ENCODE measurements at places on chromosomes 2 and 18.
A peak's percentile ranks its signal among the peaks of the same experiment; 100 is the strongest.

DNA sequence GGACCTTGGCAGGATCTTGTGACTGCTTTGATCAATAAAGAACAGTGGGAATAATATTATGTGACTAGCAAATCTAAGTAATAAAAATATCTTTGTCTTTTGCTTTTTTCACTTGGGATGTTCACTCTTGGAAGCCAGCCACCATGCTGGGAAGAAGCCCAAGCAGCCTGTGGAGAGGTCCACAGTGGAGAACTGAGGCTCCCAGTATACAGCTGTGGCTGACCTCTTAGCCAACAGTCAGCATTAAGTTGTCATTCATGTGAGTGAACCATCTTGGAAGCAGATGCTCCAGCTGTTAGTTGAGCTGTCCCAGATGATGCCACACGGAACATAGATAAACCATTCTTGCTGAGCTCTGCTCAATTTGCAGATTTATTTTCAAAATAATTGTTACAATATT, 160.0 kb downstream of the OSR1 start:
- DNase-seq: no peak

DNA sequence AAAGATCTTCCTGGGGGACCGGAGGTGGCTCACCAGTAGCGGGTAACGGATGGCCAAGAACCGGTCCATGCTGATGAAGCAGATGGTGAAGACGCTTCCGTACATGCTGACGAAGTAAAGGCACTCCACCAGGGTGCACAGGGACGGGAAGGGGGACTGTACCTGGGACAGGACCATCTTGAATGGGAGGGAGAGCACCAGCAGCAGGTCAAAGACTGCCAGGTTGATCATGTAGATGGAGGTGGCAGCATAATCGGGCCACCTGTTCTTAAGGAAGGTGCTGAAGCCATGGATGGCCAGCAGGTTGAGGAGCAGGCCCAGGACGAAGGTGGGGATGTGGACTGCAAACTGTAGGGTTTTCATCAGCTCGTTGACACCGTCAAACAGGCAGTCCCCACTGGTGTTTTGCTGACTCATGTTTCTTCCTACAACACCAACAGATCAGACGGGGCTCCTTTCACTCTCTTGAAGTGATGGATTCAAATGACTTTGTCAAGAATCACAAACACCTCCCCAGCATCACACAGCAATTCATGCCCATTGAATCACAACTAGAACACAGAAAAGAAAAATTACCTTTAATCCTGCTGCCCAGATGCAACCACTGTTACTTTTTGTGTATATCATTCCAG, 14.4 kb downstream of the GPR55 start:
- DNase-seq: no peak

DNA sequence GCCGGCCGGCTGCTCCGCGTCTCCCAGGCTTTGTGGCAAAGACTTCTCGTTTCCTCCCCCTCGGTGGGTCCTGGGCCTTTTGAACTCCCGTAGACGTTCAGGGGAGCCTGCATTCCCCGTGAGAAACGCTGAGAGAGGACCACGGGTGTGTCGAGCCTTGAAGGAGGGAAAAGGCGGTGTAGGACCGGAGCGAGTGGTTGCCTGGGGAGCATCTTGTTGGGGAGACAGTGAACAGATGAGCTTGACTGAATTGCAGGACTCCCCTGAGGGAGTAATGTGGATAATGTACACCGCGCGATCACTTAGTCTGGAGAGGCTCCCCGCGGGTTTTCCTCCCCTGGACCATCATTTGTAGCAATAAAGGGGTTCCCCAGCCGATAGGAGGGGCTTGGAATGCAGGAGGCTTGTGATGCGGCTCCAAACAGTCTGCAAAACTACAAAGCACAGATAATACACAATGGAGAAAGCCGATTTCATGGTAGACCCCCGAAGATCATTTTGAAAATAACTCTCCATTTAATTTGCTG, 769 bp downstream of the ALMS1 start:
- DNase-seq: no peak

- peak; percentile 50 for DNase-seq
Measured at GRCh38 chr2:134718023-134718816, 580 bp downstream of the TMEM163 start.

GRCh38 chr2:150391779-150392178, 95.7 kb downstream of the RND3 start:
- no peak for DNase-seq

GRCh38 chr2:60695793-60696192, 60.3 kb upstream of the PAPOLG start:
- DNase-seq: no peak

DNA sequence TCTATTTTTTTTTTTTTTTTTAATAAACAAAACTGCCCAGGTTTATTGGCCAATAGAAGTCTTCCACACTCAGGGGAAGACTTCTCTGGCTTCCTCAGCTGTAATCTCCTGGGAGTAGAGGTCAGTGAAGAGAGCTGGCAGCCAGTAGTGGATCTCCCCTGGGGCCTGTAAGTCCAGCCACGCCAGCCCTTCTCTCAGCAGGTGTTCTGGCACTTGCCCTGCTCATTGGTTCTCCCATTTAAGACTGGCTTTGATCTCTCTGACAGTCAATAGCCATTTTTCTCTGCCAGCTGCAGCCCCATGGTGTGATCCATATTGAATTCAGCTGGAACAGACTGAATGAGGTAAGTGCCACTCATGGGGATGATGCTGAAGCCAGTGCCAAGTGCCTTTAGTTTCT, 170.6 kb upstream of the SPHKAP start:
- DNase-seq: no peak

DNA sequence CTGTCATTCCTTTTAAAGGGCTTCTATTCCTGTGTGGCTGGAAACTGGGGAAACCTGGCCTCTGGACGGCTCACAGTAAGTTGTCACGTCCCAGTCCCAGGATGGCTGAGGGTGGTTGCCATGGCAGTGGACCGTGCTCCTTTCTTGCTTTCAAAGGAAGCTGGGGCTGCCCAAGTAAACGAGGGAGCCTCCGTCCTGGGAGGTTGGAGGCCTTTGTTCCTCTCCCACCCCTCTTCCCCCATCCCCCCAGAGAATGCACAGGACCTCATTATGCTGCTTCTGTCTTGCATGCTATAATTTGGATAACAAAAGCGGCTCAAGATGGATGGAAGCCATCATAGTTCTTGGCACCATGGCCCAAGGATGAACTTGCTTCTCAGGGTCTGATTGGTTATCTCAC, 325.5 kb upstream of the HS6ST1 start:
- peak; percentile 58 for DNase-seq

DNA sequence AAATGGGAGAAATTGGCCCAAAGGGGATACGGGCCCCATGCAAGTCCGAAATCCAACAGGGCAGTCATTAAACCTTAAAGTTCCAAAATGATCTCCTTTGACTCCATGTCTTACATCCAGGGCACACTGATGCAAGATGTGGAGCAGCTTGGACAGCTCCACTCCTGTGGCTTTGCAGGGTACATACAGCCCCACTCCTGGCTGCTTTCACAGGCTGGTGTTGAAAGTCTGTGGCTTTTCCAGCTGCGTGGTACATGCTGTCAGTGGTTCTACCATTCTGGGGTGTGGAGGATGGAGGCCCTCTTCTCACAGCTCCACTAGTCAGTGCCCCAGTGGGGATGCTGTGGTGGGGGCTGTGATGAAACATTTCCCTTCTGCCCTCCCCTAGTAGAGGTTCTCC, 8.6 kb upstream of the TMX3 start:
- no peak for DNase-seq

GRCh38 chr2:212640428-212640827, 101.8 kb upstream of the ERBB4 start:
- DNase-seq: no peak

DNA sequence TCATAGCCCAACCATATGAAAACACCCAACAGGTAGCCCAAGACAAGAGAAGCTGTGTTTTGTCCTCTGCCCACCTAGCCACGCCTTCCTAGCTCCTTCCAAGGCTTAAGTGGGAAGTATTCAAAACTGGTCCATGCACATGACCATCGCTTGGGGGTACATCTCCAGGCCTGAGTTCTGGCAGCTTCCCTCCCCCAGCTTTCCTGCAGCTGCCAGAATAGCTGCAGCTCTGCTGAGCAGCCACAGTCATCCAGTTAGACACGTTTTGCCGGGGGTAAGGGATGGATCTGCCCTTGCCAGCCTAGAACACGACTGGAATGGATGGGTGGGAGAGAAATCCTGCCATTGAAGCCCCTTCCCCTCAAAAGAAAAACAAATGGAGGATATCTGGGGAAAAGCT, 166.8 kb downstream of the NRP2 start:
- no peak for DNase-seq

DNA sequence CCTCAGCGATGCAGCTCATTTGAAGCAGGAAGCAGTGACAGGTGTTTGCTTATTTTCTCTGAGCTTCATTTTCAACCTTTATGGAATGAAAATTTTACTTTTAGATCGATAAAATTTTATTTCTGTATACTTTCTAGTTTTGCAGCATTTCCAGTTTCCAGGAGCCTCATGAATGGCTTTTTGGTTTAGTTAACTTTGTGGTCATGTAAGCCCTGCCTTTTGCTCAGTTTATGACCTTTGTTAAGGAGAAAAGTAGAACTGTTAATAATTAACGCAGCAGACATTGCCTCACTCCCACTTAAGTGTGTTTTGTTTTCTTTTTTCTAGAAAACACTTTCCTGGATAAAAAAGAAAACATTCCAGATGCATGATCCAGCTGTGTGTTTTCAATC, 4.4 kb upstream of the FARP2 start:
- DNase-seq: no peak

GRCh38 chr2:112486895-112487294, 4.9 kb downstream of the TTL start:
- no peak for DNase-seq

DNA sequence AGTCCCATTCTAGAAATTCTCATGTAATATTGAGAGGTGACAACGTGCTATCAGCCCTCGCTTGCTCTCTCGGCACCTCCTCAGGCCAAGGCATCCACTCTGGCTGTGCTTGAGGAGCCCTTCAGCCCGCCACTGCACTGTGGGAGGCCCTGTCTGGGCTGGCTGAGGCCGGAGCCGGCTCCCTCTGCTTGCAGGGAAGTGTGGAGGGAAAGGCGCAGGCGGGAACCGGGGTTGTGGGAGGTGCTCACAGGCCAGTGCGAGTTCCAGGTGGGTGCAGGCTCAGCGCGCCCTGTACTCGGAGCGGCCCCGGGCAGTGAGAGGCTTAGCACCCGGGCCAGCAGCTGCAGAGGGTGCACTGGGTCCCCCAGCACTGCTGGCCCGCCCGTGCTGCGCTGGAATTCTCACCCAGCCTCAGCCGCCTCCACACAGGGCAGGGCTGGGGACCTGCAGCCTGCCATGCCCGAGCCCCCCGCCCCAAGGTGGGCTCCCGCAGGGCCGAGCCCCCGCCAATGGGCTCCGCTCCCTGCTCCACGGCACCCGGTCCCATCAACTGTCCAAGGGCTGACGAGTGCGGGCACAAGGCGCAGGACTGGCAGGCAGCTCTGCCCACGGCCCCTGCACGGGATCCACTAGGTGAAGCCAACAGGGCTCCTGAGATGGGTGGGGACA, 1680.6 kb upstream of the LRRTM1 start:
- DNase-seq: peak; percentile 37

- no peak for DNase-seq
Measured at GRCh38 chr18:30819619-30820018, 222.9 kb downstream of the DSC3 start.

DNA sequence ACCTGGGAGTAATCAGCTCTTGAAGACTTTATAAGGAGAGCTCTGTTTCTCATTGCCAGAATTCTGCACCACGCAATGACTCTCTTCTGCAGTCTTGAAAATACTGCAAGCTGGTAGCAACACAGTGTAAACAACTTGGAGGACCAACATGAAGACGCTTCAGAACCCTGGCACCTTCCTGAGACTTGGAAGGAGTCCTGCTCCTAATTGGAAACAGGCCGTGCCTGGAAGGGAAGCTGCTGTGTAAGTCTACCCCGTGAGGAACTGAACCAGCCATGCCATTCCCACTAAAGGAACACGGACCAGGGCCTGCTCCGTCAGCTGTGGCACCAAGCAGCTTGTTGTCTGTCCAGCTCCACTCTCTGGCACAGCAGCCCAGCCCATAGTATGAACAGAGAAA, 171.1 kb downstream of the PAX3 start:
- no peak for DNase-seq

- no peak for DNase-seq
Measured at GRCh38 chr2:43718530-43719124, 42.4 kb upstream of the C1GALT1C1L start.

- DNase-seq: no peak
Measured at GRCh38 chr18:48061781-48062570, 131.5 kb upstream of the SMAD2 start.

- DNase-seq: no peak
Measured at GRCh38 chr18:31065036-31065773, 22.7 kb upstream of the DSC3 start.

- DNase-seq: peak; percentile 76
Measured at GRCh38 chr2:73260338-73260984, 23.8 kb downstream of the FBXO41 start.

- DNase-seq: no peak
Measured at GRCh38 chr2:105391058-105391627, 7.7 kb downstream of the FHL2 start.

- DNase-seq: no peak
Measured at GRCh38 chr2:216911886-216912285, 52.0 kb upstream of the TNP1 start.

GRCh38 chr2:168767258-168767657, 35.2 kb upstream of the NOSTRIN start:
- no peak for DNase-seq

DNA sequence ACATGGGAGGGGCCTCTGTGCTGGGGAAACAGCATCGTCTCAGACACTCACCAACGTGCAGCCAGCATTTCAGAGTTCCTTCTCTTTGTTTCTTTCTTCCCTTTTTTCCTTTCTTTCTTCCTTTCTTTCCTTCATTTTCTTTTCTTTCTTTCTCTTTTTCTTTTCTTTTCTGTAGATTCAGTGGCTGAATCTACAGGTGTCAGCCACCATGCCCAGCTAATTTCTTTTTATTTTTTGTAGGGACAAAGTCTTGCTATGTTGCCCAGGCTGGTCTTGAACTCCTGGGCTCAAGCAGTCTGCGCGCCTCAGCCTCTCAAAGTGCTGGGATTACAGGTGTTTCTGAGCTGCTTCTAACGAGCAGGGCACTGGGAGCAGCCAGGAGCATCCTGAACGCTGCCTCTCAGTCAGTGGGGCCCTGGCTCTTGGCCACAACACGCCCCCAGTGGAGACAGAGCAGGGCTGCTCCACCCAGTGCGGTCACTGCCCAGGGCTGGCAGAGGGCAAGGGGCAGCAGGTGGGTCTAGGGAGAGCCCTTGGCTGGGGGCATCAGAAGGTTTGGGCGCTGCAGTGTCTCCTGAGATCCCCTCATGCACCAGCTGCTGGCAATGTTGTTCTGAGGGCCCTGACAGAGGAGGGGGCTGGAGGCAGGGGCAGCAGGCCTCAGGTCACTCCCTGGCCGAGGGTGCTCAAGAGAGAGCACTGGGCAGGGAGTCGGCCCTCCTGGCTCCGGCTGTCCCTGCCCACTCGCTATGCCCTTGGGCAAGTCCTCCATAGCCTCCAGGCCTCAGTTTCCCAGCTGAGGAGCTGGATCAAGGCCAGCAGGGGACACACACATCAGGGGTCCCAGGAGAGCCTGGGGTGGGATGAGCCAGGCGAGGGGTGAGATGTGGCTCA, 4.7 kb upstream of the KLHL30 start:
- DNase-seq: no peak

All from WTC11 (cell line).